ENCODE measurements at places on chromosomes 13 and 19.

- no peak for DNase-seq
Measured at GRCh38 chr19:16861834-16862233, 27.0 kb upstream of the F2RL3 start.

DNA sequence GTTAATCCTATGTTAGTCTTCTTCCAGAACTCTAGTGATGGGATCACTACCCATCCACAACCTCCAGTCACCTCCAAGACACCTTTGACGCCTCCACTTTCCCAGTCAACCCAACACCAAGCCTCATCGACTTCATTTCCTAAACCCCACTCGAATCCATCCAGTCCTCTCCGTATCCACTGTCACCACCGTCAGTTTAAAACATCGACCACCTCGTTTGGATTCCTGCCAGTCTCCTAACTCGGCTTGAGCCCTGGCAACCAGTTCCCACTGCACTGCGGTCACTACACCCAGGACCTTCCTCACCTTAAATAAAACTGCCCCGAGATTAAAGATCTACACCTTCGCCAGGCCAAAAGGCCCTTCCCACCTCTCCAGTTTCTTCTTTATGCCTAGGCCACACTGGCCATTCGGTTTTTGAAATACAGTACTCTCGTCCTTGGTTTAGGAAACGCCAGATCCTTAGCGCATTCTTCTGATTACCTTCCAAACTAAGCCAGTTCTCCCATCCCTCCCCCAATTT is 1.2 kb downstream of the MTIF3 start:
- DNase-seq = no peak

DNA sequence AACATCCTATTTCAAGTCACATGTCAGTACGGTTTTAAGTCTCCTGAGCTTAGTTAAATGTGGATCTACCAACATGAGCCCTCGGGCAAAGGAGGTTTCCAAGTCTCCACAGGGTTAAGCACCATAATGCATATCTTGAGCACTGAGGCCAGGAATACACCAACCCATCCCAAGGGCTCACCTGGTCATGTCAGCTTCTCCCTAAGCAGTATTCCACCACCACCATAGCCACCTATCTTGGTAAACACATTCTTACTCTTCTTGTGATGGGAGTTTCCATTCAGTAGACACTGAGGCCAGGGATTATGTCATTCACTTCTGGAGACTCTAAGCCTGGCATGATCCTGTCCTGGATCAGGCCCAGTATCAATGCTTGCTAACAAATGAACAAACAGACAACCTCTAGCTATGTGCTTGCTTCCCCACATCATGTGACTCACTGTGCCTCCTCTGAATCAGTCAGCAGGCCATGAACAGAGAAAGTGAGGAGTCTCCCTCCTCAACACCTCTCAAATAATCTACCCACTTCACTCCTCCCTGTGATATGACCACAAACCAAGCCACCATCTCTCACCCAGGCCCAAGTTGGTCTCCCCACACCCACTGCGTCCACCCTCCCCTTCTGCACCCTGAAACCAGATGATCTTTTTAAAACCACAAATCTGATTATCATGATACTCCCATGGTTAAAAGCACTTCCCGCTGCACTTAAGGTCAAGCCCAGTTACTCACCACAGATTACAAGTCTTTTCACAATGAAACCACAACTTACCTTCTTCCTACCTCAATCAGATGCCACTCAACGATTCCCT is 5.8 kb downstream of the PEG3 start:
- DNase-seq = no peak

DNA sequence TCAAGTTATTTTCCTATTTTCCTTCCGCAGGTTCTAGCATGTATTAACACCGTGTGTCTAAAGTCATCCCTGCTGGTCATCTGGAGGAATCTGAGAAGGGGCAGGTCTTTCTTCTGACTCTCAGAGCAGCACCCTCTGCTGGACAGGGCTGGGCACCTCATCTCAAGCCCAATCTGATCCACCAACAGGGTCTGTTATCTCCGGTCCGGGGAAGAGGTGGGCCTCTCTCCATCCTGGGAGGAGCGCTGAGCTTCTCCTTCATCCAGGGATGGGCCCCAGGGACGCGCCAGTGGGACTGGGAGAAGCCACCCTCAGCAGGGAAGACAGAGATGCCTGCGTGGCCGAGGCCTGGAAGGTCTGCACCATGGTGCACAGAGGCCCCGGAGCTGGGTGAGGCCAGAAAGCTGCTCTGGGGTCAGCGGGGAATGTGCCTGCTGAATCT is 26.0 kb upstream of the ZNF331 start:
- peak; percentile 53 for DNase-seq

Measured in HFFc6 (cell line).